ENCODE measurements at places on chromosomes 6 and 20.

GRCh38 chr6:136446579-136447187 lies 103.5 kb downstream of the MAP7 start:
- DNase-seq, result no peak

DNA sequence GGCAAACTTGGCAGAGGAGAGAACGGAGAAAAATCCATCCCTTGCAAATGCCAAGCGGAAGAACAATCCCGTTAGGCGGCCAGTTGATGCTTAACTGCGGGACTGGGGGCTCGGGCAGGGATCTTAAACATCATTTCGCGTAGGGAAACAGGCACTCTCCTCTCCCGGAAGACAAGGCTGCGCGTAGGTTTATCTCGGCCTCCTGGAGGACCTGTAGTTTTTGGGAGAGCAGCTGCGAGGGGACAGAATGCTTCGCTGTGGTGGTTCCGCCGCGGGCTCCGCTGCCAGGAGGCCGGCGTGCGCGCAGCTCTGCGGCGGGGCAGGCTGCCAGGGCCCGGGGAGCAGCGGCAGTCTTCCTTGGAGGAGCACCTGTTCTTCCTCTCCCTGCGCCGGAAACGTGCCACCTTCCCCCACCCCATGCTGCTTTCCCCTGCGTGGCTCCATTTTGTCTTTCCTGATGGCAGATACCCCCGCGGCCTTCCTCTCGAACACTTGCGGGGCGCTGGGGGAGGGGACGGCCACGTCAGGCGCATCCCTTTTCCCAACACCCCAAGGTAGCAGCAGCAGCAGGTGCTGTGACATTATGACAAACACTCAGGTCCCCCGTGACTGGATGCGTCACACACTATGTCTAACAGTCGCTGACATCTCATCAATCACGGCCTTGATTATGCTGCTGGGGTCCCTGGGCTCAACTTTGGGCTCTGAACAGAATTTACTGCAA lies 230.7 kb upstream of the BTBD3 start:
- no peak for DNase-seq

DNA sequence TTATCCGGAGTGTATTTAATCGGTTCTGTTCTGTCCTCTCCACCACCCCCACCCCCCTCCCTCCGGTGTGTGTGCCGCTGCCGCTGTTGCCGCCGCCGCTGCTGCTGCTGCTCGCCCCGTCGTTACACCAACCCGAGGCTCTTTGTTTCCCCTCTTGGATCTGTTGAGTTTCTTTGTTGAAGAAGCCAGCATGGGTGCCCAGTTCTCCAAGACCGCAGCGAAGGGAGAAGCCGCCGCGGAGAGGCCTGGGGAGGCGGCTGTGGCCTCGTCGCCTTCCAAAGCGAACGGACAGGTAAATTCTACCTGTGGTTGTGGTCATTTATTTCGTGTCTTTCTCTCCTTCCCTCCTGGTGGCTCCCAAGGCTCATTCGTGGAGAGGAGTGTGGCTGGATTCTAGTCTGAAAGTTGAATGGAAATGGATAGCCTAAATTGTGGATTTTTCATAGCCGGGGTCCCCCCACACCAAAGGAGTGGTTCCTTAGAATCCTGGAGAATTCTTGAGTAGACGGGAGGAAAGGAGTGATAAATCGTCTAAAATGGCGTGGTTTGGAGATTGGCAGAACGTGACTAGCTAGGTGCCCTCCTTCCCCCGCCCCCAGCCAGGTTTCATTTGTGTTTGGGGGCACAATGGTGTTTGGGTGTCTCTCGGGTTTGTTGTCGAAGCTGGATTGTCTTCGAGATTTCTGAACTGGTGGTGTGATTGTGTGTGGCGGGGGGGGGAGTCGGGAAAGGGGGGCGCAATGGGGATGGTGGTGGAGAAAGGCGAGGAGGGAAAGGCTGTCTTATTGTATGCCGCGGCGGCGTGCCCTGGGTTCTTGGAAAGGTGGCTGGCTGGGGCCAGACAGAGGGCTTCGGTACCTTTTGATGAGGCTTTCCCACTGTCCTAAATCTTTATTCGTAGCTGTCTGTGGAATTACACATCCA lies 673 bp downstream of the MARCKS start:
- no peak for DNase-seq

DNA sequence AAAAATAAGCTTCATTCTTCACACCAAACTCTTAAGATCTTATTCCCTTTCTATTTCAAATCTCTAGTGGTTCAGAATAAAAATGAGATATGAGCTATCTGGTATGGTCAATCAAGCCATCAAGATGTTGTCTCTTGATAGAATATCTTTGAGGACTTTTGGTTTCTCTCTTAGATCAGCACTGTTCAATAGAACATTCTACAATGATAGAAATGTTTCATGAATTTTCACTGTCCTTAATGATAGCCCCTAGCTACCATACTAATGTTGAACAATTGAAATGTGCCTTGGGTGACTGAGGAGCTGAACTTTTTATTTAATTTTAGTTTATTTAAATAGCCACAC lies 24.1 kb upstream of the HINT3 start:
- no peak for DNase-seq

DNA sequence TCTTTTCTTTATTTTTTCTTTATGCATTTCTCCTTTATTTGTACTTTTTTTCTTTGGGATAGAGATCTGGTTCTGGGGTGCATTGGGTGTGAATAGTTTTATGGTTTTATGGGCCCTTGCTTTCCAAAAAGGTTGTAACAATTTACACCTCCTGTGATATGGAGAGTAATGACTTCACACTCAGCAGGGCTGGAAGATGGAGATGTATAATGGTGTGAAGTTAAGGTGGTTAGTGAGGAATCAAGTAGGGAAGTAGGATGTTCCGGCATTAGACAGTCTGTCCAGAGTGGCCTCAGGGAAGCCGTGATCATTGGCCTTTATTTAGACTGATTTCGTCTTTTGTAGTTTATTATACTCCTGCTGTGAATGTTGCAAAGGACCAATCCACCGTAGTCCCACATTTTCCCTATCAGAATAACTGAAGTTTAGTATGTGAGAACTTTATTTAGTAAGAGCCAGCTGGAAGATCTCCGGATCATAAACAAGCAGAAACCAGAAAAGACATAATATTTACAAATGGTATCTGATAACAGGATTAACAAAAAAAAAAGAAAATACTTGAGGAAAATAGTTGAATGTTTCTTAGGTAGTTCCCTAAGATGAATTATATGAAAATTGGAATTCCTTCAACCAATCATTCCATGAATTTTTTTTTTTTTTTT lies 255.5 kb downstream of the TBC1D7 start:
- DNase-seq, result no peak

DNA sequence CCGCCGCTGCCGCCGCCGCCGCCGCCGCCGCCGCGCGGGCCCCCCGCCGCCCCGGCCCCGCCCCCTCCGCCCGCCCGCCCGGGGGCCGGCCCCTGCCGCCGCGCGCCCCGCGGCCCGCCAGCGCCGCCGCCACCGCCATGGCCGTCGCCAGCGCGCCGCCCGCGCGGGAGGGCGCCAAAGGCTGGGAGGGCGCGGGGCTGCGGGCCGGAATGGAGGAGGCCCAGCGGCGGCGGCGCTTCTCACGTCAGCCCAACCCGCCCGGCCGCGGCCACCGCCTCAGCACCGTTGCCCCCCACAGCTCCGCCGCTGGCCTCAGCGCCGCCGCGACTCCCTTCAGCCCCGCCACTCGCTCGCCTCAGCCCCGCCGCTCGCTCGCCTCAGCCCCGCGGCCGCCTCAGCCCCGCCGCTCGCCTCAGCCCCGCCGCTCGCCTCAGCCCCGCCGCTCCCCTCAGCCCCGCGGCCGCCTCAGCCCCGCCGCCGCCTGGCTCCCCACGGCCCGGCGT lies 258 bp downstream of the PHF10 start:
- no peak for DNase-seq

DNA sequence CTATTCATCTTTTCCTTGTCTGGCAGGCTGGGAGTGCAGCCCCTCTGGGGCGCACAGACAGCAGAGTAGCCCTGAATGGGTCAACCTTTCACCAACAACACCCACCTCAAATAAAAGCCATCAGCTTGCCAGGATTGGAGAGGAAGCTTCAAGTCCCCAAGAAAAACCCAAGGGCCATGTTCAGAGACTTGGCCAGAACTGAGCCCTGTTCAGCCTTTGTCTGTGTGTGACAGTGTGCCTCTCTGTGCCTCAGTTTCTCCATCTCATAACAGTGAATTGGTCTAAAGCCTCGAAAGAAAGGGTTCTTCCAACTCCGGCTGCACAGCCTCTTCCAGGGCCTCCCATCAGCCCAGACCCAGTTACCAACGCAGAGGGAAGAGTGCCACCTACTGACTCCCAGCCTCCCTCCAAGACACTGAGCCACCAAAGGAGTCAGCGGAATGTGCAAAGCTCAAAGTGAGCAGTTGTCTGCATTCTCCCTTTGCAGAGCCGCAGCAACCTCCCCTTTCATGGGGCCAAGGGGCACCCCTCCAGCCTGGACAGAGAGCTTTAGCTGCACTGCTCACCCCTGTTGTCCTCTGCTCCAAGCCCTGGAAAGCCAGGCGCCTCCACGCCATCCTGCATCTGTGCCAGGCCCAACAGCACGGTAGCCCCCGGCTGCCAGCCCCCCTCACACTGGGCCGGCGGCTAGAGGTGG lies 82.7 kb upstream of the TOP1 start:
- DNase-seq, result peak; percentile 47

- DNase-seq, result no peak
Observed at GRCh38 chr6:125631165-125631564, 118.3 kb upstream of the HEY2 start.
